ENCODE measurements at places on chromosomes 4 and X.

DNA sequence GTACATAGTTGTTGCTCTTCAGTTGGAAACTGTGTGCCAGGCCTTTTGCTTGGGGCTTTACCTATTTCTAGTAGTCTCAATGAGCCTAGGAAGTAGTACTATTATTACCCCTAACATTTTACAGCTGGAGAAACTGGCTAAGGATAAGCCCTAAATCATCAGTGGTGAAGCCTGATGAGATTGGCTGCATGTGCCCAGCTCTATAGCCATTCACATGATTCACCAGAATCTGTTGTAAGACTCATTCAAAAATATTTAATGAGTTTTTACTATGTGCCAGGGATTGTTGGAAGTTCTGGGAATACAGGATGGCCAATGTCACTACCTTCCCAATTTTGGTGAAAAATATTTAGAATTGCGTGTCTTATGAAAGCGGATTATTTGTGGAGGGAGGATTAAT is 2.8 kb downstream of the KIT start:
- DNase-seq, result no peak

DNA sequence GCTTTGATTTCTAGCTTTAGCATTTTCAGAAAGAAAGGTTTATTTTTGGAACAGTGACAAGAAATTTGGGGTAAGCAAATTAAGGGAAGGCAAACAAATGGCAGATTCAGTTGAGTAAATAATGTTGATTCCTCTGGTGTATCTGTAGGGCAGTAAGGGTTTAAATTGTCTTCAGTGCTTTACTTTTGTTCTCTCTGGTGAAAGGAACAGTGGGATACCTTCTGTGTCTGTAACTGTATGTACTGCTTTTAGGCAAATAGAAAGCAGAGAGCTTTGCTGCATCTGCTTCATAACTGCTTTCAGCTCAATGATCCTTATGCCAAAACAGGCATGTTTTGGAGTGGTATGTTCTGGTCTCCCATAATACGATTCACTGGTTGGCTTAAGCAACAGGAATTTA is 932.1 kb upstream of the SLIT2 start:
- DNase-seq, result no peak

DNA sequence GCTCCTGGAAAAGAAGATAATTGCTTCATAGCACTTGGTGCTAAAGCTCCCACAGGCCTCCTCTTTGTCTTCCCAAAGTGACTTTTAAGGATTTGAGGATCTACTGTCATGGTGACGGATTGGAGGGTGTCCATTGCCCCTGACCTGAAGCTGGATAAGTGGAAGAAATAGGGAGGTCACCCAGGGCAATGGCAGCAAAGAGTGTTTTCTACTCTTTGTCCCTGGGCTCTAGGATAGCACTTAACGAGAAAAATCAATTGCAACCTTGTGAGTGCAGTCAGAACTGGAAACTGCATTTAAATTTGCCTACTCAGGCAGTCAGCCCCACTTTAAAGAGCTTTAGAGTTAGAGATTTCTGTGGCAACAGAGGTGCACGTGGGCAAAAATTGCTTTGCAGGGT is 43.7 kb upstream of the XK start:
- DNase-seq, result no peak

- no peak for DNase-seq
Measured at GRCh38 chrX:9578083-9578779, 113.4 kb downstream of the TBL1X start.

GRCh38 chr4:16727218-16727617 is 171.2 kb downstream of the LDB2 start:
- DNase-seq, result no peak

GRCh38 chr4:6855692-6856297 is 53.8 kb upstream of the TBC1D14 start:
- DNase-seq, result peak; percentile 57

- no peak for DNase-seq
Measured at GRCh38 chrX:125089761-125090445, 229.8 kb upstream of the TEX13C start.

GRCh38 chr4:37745946-37746345 is 59.8 kb upstream of the RELL1 start:
- DNase-seq, result no peak

DNA sequence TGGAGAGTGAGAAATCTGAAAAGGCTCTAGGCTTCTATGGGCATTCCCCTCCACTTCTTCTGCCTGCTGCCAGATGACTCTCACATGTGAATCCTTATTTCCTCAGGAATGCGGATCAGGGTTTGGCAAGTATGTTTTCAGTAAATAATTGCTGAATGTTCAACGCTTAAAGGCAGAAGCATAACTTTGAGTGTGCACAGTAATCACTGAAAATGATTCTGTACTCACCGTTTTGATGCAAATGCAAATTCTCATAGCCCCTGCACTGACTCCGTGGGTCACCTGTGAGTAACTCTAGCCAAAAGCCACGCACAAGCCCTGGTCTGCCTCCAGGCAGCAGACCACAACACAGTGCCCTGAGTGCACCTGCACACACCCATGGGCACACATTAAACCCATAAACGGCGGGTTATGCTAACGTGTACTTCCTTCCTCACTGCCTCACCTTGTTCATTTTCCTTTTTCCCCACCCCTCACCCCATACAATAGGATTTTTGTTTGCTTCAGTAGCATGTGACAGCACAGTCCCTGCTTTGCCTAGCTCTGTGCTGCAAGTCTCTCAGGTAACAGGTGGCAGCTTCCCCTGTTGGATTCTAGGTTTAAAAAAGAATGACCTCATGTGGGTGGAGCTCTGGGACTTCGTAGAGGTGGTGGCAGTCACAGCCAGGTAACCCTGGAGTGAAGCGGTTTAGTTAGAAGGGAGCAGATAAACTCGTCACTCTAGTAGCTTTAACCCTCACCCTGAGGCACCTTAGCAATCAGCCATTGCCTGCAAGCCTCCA is at the start of gene ARHGEF38:
Gene ARHGEF38 (plus strand): TSS at position 656 of the 782 bp plus-strand sequence. CDS start 146 bp downstream, outside the sequence.
- no peak for DNase-seq

- no peak for DNase-seq
Measured at GRCh38 chr4:89356086-89356485, 48.5 kb upstream of the GPRIN3 start.
